ENCODE measurements at places on chromosomes 12 and 14.

DNA sequence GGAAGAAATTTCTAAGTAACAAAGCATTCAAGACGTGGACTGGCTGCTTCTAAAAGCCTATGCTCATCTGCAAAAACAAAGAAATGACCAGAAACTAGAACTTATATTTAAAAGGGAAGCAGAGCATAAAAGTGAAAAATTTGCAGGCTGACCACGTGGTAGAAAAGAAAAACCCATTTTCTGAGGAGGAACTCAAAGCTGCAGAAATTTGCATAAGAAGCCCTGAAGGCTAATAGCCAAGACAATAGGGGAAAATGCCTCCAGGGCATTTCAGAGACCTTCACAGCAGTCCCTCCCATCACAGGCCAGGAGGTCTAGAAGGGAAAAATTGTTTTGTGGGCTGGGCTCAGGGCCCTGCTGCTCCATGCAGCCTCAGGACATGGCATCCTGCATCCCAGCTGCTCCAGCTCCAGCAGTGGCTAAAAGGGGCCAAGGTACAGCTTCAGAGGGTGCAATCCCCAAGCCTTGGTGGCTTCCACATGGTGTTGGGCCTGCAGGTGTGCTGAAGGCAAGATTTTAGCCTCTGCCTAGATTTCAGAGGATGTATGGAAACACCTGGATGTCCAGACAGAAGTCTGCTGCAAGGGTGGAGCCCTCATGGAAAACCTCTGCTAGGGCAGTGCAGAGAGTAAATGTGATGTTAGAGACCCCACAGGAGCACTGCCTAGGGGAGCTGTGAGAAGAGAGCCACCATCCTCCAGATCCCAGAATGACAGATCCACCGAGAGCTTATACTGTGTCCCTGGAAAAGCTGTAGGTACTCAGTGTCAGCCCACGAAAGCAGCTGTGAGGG is 55.5 kb downstream of the CHGA start:
- no peak for DNase-seq

- no peak for DNase-seq
These were observed at the start of gene IL26 for GRCh38 chr12:68225576-68226476. Gene IL26, minus strand, starts transcription at chr12:68225810. Its CDS starts 54 bp downstream, at chr12:68225756.

GRCh38 chr12:9973949-9974348 is 2.7 kb downstream of the CLEC12A start:
- no peak for DNase-seq

GRCh38 chr12:50084775-50085614 is at the start of gene SMARCD1:
Gene SMARCD1, plus strand, starts transcription at chr12:50085342. Its CDS starts 28 bp downstream, at chr12:50085370.
- peak; percentile 94 for DNase-seq

DNA sequence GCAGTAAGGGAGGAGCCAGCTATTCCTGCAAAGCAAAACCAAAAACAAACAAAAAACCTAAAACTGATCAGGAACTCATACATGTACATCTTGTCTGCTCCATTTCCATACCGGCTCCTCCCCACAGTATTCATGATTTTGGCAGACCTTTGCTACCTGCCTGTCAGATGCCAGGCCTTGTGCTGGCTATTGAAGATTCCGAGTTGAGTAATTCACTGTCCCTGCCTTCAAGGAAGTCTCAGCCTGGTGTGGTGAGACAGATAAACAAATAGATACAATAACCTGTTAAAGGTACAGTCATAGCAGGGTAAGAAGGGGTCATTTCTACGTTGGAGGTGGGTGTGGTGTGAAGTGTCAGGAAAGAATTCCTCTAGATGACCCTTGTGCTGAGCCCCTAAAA is 42.7 kb downstream of the SUSD6 start:
- no peak for DNase-seq

DNA sequence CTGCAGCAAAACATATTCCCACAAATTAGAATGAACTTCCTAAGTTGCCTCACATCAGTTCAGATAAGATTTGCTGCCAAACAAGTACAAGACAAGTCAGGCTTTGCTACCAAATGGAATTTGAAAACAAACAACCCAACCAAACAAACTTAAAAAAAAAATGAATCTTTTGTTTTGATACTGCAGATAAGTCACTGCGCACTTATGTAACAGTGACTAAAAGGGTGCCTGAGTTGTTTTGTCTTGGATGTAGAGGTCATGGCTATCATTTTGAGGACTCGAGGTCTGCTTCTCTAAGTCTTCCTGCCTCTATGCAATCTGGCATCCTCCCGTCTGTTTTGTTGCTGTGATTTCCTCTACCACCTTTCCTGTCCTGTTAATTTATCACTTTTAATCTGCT is 11.1 kb upstream of the EPS8 start:
- no peak for DNase-seq

GRCh38 chr14:31439561-31439960 is 17.7 kb downstream of the DTD2 start:
- no peak for DNase-seq

GRCh38 chr14:63730659-63731058 is 2.8 kb upstream of the SGPP1 start:
- DNase-seq: no peak

DNA sequence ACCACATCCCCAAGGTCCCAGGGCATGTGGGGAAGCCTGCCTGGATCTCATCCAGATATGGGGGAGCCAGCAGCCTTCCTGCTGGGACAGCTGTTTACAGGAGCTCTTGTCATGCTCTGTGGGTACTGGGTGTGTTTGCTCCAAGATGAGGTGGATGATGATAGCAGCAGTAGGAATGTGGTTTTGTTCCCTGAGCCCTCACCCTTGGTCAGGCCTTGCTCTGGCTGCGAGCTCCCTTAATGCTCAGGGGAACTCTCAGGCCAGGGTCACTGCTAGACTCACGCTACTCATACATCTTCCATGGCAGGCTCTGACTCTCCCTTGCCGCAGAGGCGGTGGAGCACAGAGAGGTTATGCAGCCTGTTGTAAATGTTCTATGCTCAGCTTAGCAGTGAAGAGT is 990.3 kb downstream of the AACS start:
- no peak for DNase-seq

DNA sequence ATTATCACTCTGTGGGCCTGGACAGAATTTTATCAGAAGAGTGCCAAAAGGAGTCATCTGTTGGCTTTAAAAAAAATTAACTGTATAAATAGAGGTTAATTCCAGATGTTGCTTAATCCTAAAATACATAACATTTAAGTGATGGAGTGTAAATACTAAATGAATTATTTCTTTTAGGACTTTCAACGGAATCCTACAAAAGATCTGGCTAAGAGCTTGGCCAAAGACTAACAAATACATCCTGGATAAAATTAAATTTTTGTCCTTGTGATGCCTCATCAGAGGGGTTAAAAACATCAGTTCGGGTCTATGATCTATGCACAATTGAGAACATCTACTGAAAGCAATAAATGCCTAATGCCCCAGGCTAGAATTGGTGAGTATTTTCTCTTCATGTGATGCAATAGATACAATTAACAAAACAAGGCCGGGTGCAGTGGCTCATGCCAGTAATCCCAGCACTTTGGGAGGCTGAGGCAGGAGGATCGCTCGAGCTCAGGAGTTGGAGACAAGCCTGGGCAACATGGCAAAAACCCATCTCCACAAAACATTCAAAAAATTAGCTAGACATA is 49.8 kb upstream of the RAP1B start:
- DNase-seq: no peak

DNA sequence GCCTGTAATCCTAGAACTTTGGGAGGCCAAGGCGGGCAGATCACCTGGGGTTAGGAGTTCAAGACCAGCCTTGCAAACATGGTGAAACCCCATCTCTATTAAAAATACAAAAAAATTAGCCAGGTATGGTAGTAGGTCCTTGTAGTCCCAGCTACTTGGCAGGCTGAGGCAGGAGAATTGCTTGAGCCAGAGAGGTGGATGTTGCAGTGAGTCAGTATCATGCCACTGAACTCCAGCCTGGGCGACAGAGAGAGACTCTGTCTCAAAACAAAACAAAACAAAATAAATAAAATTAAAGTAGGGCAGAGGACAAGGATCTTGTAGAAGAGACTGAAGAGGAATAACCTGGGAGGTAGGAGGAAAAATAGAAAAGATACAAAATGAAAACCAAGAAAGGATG is 45.5 kb upstream of the GUCY2C start:
- no peak for DNase-seq

- DNase-seq: peak; percentile 33
These were observed 5.2 kb downstream of the MYBPC1 start for GRCh38 chr12:101599771-101600484.

DNA sequence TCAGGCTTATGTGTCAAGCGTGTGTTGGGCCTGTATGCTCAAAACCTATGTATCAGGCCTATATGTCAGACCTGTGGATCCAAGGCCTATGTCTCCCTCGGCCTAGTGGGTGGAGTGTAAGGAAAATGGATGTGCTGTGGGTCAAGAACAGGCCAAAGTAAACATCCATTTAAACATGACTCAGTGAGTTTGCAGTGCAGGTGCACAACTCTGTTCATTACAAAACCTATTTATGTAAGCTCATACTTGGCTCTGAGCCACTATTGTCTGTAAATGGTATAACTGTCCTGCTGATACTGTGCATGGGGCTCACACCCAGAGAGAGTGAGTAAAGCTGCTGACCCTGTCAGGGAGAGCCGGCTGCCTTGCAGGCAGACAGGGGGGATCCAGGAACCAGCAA is 249.7 kb upstream of the AVPR1A start:
- no peak for DNase-seq

DNA sequence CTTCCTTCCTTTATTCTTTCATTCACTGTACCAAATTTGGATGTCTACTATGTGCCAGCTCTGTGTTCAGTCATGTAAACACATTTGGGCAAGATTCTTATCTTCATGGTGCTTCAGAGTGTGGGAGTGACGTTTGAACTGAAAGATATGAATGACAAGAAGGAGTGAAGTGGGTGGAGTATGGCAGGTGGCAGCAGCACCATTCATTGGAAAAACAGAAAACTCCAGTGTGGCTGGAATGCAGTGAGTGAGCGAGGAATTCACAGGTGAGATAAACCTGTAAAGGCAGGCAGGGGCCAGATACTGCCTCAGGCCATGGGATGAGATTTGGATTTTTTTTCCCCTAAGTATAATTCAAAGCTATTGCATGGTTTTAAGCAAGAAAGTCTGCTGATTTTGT is 140.7 kb upstream of the CCDC198 start:
- no peak for DNase-seq

DNA sequence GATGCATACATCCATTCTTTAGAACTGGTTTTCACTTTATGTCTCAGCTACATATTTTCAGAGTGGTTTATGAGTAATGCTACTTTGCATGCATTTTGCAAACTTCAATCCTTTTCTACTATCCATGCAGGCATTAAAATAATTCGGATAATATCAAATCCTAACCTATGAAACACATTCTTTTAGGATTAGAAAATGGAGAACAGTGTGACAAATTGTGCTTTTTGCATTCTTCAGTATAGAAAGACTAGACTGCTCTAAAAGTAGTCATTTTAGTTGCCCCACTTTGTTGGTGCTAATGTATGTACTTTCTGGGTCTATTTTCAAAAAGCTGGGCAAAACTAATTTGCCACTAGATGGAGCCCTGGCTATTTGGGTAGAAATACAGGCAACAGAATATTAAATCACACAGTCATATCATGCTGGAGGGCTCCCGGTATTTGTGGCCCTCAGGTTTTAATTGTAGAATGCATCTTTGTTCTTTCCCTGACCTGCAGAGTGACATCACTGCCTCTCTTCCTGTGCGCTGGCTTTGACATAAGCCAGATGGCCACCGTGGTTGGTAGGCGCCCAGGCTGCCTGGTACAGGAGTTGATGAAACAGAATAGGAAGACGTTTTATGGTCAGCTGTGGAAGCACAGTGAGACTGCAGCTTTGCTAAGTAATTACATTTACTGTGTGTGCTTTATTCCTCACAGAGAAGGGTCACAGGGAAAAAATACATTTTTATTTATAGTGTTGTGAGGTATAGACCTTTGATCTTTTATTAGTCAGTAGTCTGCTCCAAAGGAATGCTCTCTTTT is 28.1 kb downstream of the MSRB3 start:
- peak; percentile 81 for DNase-seq

GRCh38 chr12:128637642-128638606 is 185.8 kb downstream of the SLC15A4 start:
- no peak for DNase-seq

DNA sequence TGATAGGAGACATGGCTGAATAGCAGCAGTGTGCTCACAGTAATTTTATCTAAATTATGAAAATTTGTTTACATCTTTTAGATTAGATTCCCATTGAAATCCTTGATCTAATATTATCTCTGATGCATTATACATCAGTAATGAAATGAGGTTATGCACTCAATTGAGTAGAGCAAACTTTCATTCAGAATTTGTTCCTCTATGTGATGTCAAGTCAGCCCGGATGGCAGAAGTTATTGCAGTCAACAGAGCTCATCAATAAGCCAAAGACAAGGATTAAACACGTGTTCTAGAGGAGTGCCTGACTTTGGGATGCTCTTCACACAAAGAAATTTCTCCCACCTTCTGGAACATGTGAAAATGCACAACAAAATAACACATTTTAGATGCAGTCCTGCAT is 688.8 kb downstream of the TMEM121 start:
- no peak for DNase-seq

DNA sequence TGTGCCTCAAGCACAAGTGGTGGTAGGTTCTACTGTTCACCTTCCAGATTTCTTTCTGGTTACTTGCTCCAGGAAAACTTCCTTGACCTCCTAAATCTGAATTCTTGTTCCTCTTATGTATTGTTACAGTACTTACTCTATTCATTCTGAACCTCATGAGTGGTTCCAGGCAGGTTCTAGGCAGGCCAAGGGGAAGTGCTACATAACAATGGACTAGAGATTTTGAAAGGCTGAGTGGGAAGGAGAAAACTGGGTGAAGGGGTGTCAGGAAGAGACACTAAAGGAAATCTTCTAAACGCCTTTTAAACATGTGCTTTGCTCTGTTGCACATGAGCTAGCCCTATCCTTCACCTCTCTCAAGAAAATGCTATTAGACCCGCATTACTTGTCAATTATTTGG is 1.6 kb downstream of the YARS2 start:
- no peak for DNase-seq

DNA sequence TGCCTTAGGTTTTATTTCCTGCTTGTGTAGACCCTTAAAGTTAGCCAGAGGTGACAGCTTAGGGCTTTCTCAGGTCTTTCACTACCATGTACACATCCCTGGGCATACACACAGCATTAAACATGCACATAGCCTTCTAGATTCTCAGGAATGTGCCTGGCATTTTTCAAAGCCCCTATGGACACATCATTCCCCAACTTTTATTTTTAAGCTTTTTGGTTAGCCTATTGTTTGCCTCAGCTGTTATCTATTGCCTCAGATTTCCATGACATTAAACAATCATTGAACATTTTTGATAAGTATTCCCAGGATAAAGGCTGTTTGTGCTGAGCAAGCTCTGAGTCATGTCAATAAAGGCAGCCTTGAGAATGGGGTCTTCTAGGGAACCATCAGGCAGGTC is 15.1 kb upstream of the PPM1A start:
- DNase-seq: no peak

- DNase-seq: no peak
These were observed 222.8 kb downstream of the EGLN3 start for GRCh38 chr14:33728010-33728498.

GRCh38 chr14:103284574-103285467 is 49.2 kb upstream of the EIF5 start:
- no peak for DNase-seq

Data from SK-MEL-5 (cell line).